ENCODE measurements at places on chromosomes 7 and 10. TPM values are rescaled to one million over a fixed set of nuclear protein-coding genes. Genes with fewer than 3 reads are reported as not detected.

The CALHM2 gene
- 19.0 TPM for total RNA-seq

The GSTO2 gene
- 7.6 TPM for total RNA-seq

The TAS2R3 gene
- total RNA-seq: not detected

The CALML3 gene
- total RNA-seq: not detected

The MOGAT3 gene
- not detected for total RNA-seq

The GPR26 gene
- total RNA-seq: not detected

The ATP6V0E2 gene
- 49.7 TPM for total RNA-seq

The CD36 gene
- 0.15 TPM for total RNA-seq

The OGDHL gene
- under 0.01 TPM for total RNA-seq

The HOXA7 gene
- 4.2 TPM for total RNA-seq

The OR2A5 gene
- not detected for total RNA-seq

The RABGEF1 gene
- 21.0 TPM for total RNA-seq

The FGL2 gene
- 0.15 TPM for total RNA-seq

The VENTX gene
- total RNA-seq: not detected

The PDE1C gene
- total RNA-seq: 2.9 TPM

The NCF1 gene
- not detected for total RNA-seq

The ST8SIA6 gene
- 0.67 TPM for total RNA-seq

The POM121 gene
- 7.9 TPM for total RNA-seq

The PARD3 gene
- total RNA-seq: 15.9 TPM

The KAZALD1 gene
- 11.8 TPM for total RNA-seq

The LIPJ gene
- not detected for total RNA-seq

The COL28A1 gene
- total RNA-seq: 0.17 TPM

The MKX gene
- total RNA-seq: 1.2 TPM

The TAC1 gene
- total RNA-seq: not detected

The PIP gene
- total RNA-seq: not detected

The FGFBP3 gene
- 2.2 TPM for total RNA-seq

The INHBA gene
- total RNA-seq: 4.9 TPM

The CALD1 gene
- 98.3 TPM for total RNA-seq

The SCIN gene
- total RNA-seq: not detected

The ZNF786 gene
- total RNA-seq: 3.4 TPM

The OR2A1 gene
- total RNA-seq: under 0.01 TPM

The NPS gene
- not detected for total RNA-seq

The ELAPOR2 gene
- total RNA-seq: 4.4 TPM

The ITIH2 gene
- not detected for total RNA-seq

The PMPCB gene
- 53.2 TPM for total RNA-seq

The CCAR1 gene
- total RNA-seq: 26.9 TPM

The NUTM2D gene
- total RNA-seq: 1.3 TPM

Measured in bronchus fibroblast of lung (primary cell).